ENCODE measurements at places on chromosomes 12 and 14. TPM values are rescaled to one million over a fixed set of nuclear protein-coding genes. Genes with fewer than 3 reads are reported as not detected.

CMTM5 gene
- total RNA-seq: 0.22 TPM

BCL2L14 gene
- total RNA-seq: not detected

SLC25A47 gene
- total RNA-seq: not detected

IL22 gene
- not detected for total RNA-seq

SCNN1A gene
- total RNA-seq: 1.6 TPM

DCAF4 gene
- total RNA-seq: 11.9 TPM

ERG28 gene
- total RNA-seq: 8.2 TPM
